ENCODE measurements at places on chromosomes 3 and 15.

GRCh38 chr3:195911946-195912270 lies 3.6 kb upstream of the TNK2 start:
- no peak for DNase-seq

DNA sequence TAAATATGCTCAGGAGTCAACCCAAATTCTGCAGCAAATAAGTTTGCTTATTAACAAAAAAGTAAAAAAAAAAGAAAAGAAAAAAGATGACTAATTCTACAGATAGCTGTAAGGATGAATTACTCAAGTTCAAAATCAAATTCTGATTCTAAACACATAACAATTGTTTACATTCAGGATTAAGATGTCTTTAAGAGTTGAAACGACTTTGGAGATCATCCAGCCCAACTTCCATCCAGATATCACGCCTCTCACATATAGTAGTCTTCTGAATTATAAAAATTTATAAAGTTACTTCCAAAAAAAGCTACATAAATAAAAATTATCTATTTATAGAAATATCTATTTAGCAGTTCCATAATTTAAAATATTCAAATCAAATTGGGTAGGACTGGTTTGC lies 39.8 kb downstream of the GYG1 start:
- DNase-seq: no peak

GRCh38 chr3:70550723-70551319 lies 238.4 kb upstream of the MDFIC2 start:
- no peak for DNase-seq

DNA sequence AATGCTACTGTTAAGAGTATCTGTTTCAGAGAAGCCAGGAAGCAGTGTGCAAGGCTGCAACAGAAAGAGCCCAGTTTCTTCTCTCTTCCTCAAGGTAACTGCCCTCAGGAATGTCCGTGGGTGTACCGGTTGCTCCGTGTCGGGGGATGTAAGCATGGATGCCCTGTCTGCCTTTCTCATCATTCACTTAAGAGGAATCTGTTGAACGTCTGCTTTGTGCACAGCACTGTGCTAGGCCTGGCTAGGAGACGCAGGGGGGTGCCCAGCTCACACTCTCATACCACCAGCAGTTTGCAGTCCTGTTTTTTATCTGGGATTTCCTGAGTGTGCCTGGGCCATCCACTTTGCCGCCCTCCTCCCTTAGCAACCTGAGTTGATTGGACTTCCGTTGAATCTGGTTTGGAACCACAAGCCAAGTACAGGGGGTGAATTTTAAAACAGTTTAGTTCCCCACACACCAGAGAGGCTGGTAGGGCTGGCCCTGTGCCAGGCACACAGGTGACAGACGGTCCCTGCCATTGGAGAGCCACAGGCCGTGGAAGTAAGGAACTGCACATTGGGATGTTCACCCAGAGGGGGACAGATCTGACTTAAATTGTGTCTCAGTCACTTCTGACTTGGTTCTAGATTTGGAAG lies 11.2 kb downstream of the BOC start:
- no peak for DNase-seq

DNA sequence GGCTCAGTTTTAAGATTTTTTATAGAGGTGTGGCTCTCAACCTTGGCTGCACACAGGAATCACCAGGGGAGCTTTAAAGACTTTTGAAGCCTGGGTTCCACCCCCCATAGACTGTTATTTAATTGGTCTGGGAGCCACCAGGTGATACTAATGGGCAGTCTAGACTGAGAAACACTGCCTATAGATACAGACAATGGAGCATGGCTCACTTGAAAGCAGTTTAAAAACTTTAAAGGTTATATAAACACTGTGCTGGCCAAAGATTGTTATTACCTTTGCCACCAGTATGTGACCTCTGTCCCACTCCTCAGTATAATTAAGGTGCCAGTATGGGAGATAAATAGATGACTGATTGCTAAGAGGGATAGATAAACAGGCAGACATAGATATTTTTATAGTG lies 3.8 kb downstream of the GOLIM4 start:
- peak; percentile 25 for DNase-seq

GRCh38 chr15:49686599-49686998 lies 65.8 kb downstream of the DTWD1 start:
- no peak for DNase-seq

GRCh38 chr3:171164067-171164465 lies 137.5 kb upstream of the SLC2A2 start:
- no peak for DNase-seq

DNA sequence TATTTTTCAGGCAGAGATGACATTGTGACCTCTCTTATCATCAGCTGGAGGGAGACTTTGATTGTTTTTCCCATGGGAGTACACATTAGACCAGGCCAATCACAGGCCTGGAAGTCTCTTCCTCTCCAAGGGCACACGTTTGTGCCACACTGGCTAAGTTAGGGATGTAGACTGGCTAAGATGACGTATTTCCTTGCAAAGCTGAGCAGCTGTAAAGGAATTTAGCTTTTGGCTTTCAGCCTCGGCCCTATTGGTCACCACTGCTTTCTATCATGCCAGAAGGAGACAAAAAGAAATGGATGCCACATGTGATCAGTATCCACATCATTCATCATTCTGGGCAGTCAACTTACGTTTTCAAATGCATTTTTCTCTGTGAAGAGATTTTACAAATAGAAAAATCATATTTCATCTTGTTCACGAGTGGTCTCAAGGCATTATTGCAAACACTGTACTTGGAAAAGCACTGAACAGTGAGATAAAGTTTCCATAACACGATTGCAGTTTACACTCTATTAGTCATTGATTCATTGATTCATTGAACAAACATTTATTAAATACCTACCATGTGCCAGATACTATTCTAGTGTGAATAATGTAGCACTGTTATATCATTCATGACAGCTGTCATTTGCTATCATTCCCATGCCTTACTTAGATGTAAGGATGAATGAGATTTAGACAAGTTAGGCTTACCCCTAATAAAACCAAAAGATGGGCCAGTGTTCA lies 27.0 kb upstream of the RNF7 start:
- DNase-seq: no peak

DNA sequence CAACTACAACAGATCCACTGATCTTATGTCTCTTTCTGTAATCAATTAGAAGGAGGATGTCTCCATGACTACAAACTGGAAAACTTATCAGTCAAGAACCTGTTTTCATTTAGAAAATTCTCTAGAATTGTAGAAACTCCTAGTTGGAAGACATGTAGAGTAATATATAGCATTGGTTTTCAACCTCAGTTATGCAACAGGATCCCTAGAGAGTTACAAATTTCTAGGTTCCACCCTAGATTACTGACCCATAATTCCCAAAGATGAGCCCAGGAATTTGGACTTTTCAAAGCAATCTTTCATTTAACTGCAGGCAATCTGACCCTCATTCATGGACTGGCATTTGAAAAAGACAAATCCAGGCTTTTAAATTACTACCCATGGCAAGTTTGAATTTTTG lies 116.9 kb upstream of the RAP2B start:
- DNase-seq: no peak

DNA sequence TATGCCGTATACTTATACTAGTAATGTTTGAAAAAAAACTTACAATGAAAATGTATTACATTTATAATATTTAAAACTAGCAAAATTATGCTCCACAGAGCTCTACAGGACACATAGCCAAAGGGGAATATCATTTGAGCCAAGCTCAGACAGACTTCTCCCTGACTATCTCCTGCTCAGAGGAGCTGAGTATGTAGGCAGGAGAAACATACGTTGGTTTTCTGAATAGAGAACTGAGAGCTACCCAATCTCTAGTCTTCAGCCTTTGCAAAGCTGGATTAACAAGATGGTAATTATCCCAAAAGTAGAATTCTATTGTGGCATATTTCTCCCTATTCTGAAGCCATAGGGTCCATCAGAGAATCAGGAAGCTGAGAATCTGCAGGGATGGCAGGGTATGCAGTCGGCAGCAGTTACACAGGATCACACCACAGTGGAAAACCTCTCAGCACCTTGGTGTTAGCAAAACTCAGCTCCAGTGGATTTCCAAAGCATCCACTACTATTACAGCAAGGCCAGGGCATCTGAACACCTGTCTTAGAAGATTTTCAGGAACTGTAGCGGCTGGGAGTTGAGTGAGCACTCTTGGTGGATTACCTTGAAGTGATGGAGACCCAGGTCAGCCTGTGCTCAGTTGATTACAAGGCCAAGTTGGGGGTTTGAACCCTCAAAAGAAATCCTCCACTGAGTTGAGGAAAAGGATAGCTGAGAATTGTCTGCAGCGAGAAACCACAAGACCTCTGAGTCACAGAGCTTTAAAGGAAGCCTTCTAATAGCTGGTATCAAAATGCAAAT lies 30.1 kb downstream of the GPR15 start:
- no peak for DNase-seq

DNA sequence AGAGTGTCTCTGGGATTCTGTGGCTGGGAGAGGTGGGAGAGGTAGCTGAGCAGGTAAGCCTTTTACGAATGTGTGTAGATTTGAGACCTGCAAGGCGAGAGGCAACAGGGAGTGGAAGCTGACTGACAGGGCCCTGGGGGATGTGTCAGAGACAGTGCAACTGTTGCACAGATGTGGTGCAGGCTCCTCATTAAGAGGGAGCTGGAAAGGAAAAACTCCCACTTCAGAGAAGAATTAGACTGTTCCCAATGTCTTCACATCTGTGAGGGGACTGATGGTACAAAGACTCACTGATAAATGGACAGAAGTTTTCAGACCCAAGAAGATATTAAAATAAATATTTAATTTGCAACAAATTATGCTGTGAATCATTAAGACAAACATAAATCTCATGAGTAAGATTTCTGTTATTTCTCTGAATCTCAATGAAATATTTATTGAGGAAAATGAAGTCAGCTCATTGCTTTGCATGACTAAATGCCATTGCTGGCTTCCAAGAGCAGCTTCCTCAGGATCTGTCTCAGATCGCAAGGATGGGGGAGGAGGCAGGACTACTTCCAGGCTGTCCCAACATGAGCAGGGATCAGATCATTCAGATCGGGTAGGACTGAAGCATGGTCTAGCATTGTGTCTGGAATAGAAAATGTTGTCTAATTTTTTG lies 127.3 kb upstream of the ROPN1 start:
- DNase-seq: no peak

GRCh38 chr15:57671636-57672035 lies 34.9 kb upstream of the POLR2M start:
- no peak for DNase-seq

- no peak for DNase-seq
Observed at GRCh38 chr15:78133801-78134200, 2.6 kb upstream of the CIB2 start.

GRCh38 chr15:69000725-69001503 lies 13.6 kb upstream of the NOX5 start:
- DNase-seq: no peak

GRCh38 chr15:70618929-70619328 lies 144.4 kb downstream of the UACA start:
- DNase-seq: no peak

GRCh38 chr3:71991046-71991445 lies 206.1 kb upstream of the PROK2 start:
- no peak for DNase-seq
